Left ventricle myocardium inferior (tissue), 1 donor: ENCODE measurements at places on chromosomes 2 and 18.

DNA sequence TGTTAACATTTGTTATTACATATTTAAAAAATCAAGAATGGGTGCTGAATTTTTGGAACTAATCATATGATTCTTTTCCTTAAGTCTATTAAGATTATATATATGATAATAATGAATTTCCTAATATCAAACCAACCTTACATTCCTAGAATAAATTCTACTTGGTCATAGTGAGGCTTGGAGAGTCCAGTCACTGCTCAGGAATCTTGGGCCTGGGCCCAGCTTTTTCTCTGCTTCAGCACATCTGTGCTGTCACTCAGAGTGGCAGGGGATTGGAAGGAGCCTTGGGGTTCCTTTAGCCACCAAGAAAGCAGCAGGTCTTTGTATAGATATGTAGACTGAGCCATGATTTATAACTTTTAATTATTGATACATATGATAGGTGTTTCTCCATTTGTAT lies 19.9 kb upstream of the ZAP70 start:
- DNase-seq, result no peak

DNA sequence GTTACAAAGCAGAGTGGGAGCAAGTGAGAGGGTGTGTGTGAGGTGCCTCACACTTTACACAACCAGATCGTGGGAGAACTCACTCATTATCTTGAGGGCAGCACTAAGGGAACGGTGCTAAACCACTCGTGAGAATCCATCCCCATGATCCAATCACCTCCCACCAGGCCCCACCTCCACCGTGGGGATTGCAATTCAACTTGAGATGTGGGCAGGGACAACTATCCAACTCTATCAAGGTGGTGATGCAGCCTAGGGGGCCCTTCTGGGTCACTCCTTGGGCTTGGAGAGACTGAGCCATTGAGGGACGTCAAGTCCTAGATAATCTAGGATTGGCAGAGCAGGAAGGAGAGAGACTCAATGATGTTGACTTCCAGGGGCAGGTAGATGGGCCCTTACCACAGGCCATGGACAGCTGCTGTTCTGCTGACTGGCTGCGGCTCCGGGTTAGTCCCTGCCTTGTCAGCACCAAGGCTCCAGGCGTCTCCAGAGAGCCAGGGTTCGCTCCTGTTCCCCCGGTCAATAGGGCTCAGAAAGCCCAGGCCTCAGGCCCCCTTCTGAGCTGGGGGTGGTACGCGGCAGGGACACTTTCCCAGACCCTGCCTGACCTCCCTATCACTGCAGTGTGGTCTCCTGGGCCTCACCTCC lies 193.2 kb upstream of the HS6ST1 start:
- no peak for DNase-seq

DNA sequence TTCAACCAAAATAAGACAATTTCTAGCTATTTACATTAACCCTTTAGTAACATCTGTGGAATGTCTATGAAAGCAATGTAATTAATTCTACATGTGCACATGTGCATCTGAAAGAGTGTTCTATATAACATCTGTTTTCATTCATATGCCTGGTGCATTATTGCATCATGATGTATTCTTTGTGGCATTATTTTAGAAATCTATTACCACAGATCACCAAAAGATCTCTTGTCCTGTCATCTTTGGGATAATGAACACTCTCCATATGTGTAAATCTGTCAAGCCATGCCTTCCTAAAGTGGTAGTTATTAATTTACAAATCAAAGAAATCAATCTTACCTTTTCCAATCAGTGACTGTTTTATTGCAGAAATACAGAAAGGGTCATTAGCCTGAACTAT lies 86.9 kb downstream of the TRIB2 start:
- DNase-seq, result no peak

GRCh38 chr2:110802208-110802932 lies 70.0 kb downstream of the ACOXL start:
- DNase-seq, result no peak

DNA sequence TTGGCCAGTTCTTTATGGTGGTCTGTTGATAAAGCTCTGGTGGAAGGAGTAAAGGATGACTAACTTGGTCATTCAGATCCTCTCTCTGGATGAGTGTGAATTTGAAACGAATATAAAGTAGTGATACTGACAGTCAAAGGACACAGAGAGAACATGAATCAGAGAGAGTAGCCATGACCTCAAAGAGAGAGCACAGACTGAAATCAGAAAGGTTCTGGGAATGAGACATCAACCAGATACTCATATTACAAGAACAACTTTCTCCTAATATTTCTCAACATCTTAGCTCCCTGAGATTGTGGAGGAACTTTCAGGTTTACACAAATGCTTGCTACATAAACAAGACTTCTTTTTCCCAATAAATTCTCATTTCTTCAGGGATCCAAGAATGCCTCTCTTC lies 849.1 kb upstream of the CHAC2 start:
- DNase-seq, result no peak

DNA sequence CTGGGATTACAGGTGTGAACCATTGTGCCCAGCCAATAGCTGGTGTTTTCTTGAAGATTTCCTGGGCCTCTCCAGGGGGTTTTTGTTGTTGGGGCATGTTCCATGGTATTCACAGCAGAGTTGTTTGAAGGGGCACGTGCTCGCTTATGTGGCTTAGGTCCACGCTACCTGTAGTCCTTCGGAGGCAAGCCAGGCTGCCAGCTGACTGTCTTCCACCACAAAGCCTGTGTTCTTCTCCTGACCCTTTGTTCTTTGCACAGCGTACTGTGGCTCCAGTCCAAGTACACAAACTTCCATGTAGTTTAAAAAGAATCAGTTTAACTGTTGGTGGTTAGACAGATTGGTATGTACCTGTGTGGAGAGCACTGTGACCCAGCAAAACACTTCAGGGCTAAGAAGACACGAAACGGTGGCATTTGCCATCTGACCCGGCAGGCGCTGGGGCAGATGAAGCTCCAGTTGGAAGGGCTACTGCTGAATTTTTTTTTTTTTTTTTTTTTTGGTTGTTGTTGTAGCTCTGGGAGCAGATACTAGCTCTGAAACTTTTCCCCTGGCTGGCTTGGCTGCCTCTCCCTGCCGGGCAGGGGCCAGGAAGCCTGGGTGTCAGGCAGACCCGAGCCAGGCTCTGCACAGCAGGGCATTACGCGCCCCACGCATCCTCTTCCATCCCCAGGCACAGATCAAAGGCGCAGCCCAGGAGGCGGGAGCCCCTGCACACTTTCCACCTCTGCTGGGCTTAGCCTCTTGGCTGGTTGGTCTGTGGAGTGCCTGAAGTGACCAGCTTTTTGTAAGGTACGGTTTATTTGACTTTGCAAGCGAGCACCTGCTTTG lies 5.7 kb downstream of the GREB1 start:
- DNase-seq, result no peak

DNA sequence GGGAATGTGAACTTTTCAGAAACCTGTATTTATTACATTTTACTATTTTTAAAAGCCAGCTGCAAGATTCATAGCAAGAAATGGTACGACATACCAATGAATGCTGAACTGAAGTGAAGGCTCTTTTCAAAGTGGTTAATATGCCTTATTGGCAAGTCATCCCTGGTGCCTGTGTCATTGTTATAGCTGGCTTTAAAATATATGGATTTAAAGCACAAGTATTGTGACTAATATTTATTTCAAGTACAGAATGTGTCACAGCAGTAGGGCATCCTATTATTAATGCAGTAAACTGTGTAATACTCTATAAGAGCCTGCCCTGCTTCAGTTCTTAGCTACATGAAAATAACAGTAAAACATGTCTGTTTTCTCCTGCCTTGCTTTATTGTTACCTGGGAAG lies 10.8 kb downstream of the TSHZ1 start:
- DNase-seq, result no peak

DNA sequence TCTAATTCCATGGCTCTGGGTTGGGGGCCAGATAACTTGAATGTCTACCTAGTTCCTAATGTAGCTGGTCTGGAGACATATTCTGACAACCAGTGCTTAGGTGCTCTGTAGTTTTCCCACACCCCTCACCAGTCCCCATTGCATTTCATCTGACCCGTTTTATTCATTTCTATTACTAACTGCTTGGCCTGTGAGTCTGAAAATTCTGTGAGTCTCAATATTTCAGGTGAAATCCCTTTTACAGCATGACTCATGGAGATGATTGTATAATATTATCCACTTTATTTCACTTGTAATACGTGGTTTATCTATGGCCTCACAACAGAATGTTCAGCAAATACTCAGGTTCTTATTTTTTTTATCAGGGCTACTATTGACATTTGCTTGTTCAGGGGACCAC lies 103.7 kb upstream of the UGP2 start:
- DNase-seq, result no peak

DNA sequence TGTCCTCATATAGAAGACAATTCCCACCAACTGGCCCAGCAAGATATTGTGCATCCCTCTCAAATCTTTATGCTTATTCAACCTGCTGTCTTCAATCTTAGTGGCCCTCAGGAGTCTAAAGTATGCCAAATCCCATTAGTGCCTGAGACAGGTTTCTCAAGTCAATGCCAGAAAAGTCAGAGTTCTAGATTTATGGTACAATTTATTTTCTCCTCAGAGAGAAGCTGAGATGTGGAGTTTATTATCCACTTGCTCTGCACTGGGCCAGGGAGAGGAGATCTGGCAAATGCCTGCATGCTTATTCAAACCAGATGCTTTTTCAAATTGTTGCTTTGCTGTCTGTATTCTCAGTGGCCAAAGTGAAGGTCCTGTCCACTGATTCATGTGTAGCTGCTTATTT lies 825.2 kb downstream of the METTL4 start:
- DNase-seq, result no peak

- DNase-seq, result no peak
These were observed 89.7 kb upstream of the RNF152 start for GRCh38 chr18:61982475-61982874.

GRCh38 chr2:11346023-11346482 lies 1.6 kb upstream of the ROCK2 start:
- DNase-seq, result no peak

GRCh38 chr2:195364015-195364965 lies 292.7 kb upstream of the SLC39A10 start:
- DNase-seq, result no peak

DNA sequence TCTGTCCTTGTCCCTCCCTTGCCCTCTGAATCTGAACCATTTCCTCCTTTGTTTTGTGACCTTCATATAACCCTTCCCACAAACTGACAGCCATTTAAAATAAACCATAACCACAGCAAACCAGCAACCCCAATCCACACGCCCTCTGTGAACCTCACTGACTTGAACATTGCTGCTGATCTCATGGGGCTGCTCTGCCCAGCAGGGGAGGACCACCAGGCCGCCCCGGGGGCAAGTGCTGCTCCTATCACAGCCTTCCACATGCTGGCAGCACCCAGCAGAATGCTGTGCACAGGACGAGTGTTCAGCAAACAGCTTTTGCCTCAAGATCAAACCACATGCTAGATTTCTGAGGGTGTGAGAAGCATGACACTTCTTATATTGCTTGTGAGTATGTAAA lies 73.9 kb upstream of the UXS1 start:
- DNase-seq, result no peak

GRCh38 chr2:64913357-64913869 lies 75.8 kb upstream of the SLC1A4 start:
- no peak for DNase-seq

- no peak for DNase-seq
These were observed 254.0 kb upstream of the FSIP2 start for GRCh38 chr2:185484602-185485001.

DNA sequence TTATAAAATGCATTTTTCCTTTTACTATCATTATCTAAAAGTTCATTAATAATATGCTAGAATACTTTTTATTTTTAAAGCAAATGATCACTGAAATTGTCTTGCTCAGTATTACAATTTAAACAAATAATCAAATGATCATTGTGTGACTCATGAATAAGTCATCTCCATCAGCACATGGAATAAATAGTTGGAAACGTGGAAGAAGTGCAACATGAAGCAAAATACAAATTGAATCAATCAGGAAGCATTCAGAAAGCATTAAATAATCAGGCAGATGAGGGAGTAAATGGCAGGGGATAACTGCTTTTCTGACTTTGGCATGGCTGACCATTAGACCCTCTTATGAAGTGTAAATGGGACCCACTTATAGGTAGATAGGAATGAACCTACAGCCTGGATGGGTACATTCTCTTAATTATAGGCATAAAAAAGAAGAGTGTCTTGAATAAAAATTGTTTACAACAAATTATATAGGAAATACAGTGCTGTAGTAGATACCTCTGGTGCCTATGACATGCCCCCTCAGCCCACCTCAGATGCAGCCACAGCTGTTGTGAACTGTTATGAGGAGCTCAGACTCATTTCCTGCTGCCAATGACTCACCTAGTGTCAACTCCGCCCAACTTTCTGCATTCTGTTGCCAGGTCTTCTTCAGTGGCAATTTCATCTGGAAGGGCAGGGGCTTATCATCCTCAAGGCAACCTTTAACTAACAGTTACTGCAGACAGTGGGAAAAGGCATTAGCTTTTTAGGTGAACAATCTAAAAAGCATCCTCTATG lies 936.0 kb downstream of the TRIB2 start:
- DNase-seq, result no peak

DNA sequence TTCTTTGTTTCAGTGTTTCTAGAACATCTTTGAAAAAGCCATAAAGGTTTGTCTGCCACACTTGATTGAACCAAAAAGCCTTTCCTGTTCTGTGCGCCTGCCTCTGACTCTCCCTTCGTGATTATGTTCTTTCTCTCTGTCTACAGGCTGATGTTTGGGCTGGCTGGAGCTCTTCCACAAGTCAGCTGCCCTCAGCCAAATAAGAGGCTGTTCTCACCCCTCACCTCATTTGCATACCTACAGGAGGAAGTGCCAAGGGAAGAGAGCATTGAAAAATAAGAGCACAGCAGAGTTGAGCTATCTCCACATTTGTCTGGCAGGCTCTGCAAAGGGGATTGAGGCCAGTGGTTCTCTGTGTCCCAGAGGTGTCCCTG lies 15.8 kb downstream of the INPP5D start:
- DNase-seq, result no peak

- DNase-seq, result no peak
These were observed 248.5 kb downstream of the PRKCE start for GRCh38 chr2:45899926-45900325.

GRCh38 chr2:95730813-95731212 lies 139.0 kb downstream of the TRIM43 start:
- no peak for DNase-seq

- DNase-seq, result no peak
These were observed 64.0 kb downstream of the NXPH2 start for GRCh38 chr2:138716183-138716582.

DNA sequence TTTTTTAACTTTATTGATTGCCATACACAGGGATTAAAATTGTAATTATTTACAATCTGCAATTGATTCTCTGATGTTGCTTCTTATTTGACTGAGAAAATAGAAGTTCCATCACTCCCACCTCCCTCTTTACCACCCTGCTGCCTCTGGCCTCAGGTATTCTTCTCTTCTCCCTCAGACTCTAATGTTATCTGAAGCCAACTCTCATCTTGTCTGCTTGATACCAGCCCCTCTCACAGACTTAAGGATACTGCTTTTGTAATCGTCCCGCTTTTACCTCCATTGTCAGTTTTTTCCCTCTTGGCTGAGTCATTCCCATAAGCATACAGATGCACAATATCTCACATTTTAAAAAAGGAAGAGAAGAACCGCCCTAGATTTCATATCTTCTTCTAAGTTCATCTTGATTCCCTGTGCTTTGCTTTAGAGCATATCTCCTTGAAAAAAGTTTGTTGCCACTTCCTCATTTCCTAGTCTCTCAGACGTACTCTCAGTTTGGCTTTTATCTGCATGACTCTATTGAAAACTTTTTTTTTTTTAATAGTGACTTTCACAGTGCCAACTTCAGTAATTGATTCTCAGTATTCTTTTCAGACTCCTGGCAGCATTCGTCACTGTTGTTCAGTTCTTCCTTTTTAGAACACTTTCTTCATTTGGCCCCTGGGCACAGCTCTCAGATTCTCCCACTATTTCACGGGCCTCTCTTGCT lies 31.1 kb downstream of the SPAG16 start:
- DNase-seq, result no peak

GRCh38 chr2:240704651-240705050 lies 13.0 kb downstream of the AQP12A start:
- peak; percentile 5 for DNase-seq
